Activated CD4-positive, alpha-beta T cell treated with anti-CD3 and anti-CD28 coated beads, Interleukin-2, Interleukin-4, amounts not matched to agents 100 ng/mL and 50 ng/mL, durations not matched to agents 16 hours and 8 hours (primary cell): ENCODE measurements at places on chromosomes 5 and 9.

DNA sequence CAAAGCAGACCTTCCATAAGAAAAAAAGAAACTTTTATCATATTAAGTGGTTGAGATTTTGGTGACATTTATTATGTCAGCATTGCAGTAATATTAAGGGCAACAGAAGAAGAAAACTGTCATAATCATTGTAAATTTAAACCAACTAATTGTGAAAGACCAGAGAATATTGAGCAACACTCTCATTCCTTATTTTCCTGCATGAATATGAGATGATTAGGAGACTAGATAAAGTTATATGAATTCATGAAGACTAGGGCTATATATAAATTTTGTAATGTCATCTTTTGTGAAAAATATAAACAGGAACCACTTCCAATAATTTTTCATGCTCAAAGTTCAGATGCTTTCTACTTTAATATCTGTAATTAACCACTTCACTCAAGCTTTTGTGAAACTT lies 974.5 kb upstream of the CDH10 start:
- DNase-seq = no peak

- DNase-seq = no peak
Observed at GRCh38 chr5:171785517-171785916, at the start of gene SMIM23. SMIM23 (plus strand) TSS chr5:171785817; CDS start chr5:171785872, 55 bp downstream.

DNA sequence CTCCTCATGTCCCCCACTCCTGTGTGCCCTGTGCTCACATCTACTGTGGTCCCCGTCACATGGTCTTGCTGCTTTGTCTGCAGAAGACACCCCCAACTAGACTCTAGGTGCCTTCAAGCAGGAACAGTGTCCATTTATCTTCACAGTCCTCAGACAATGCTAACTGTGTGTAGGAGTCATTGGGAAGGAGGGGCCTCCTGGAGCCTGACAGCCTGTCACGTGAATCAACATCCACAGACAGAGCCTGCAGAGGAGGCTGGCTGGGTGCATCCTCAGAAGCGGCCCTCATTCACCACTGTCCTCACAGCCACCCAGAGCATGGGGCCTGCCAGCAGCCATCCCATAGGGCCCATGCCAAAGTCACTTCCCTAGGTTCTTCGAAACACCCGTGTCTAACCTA lies 98.7 kb downstream of the MED10 start:
- no peak for DNase-seq

DNA sequence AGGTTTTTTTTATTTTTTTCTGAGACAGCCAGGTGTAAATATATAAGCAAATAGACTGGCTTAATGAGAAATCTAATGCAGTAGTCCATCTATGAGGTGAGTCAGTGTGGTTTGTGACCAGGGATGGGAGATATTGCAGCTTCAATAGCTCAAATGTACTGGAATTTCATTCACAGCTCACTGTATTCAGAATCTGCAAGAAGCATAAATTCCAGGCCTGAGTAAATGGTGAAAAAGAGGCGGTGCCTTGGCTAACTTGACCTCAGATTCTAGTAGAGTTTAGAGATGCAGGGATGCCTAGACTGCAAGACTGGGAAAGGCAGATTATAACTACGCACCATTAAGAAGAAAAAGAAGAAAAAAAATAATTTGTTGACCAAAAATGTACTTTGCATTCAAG lies 151.9 kb upstream of the SMC2 start:
- DNase-seq = no peak

DNA sequence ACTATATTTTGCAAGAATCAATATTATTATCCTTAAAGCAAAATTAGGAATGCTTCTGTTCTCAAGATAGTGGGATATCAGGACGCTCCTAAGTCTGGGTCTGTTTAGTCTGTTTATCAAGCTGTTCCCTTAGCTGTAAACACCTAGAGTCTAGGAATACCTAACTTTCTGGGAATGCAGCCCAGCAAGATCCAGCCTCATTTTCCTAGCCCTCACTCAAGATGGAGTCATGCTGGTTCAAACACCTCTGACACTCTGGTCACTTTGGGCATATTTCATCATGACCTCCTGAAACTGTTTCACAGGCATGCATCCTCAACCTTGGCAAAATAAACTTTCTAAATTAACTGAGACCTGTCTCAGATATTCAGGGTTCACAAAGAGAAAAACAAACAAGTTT lies 14.4 kb upstream of the MRPS30 start:
- DNase-seq = no peak

DNA sequence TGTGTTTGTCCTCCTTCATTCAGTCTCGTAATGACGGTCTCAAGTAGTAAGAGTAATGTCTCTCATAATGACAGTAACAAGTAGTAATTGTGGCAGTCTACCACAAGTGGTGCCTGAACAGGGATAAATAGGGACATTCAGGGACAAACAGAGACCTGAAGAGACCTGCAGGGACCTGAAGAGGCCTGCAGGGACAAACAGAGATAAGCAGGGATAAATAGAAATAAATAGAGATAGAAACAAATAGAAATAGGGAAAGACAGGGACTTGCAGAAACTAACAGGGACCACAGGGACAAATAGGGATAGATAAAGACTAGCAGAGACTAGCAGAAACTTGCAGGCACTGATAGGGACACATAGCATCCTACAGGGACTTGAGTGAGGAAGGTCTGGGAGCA lies 7.9 kb downstream of the UGT3A2 start:
- no peak for DNase-seq

- no peak for DNase-seq
Observed at GRCh38 chr5:158451993-158452672, 593.2 kb upstream of the CLINT1 start.

DNA sequence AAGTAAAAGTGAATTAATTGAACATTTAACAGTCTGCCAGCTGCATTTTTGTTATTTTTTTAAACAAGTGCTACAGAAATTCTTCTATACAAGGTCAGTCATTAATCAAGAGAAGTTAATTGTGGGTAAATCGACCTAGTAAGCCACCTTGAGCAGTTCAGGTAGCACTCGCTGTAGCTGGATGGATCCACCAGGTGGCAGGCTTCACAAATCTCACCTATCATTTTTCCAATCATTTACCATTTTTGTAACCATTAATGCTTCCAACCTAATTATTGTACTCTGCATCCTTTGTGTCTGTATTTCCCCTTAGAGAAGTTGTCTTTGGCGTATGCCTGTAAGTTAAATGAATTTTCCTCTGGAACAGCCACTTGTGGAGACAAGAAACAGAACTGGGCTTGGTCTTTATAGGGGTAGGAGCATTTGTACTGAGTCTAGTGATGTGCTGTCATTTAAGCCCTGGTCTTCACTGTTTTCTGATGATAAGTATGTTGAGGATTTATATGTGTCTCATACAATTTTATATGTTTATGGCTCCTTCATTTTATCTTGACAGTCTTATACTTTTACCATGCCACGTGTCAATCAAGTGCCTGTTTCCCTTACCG lies 39.5 kb downstream of the CD180 start:
- peak; percentile 44 for DNase-seq

GRCh38 chr9:133454943-133455673 lies 4.7 kb upstream of the CACFD1 start:
- DNase-seq = no peak

GRCh38 chr5:67673618-67674017 lies 477.0 kb upstream of the CD180 start:
- DNase-seq = no peak

DNA sequence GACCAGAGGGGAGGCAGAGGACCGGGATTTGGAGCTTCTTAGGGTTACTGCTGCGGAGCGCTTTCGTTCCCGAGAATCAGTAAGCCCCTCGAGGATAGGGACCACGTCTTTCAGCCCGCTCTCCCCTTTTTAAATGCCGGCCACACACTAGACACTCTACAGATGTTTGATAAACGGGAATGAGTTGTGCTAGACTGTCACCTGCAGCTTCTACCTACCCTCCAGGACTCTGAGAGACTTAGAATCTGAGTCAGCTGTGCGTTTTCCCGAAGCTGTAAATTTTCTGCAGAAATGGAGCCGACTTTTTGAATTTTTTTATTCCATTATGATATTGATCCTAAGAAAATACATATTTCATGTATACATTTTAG lies 670 bp downstream of the CCDC171 start:
- no peak for DNase-seq

GRCh38 chr9:5073701-5074100 lies 88.6 kb downstream of the JAK2 start:
- no peak for DNase-seq

DNA sequence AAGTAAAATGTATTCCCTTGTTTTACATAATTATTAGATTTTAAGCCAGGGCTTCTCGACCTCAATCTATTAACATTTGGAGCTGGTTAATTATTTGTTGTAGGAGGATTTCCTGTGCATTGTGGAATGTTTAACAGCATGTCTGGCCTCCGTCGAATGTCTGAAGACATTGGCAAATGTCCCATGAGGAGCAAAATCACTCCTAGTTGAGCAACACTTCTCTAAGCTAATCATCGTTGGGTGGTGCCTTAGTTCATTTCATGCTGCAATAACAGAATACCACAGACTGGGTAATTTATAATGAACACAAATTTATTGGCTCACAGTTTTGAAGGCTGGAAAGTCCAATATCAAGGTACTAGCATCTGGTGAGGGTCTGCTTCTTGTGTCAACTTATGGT lies 13.4 kb upstream of the VPS13A start:
- no peak for DNase-seq
